ENCODE measurements at places on chromosomes 3 and 15.

- DNase-seq = peak; percentile 6
Observed at GRCh38 chr3:196872316-196872715, 4.6 kb downstream of the SENP5 start.

GRCh38 chr15:57951328-57951932 lies 114.1 kb downstream of the ALDH1A2 start:
- no peak for DNase-seq

GRCh38 chr3:104907507-104907906 lies 459.2 kb upstream of the ALCAM start:
- peak; percentile 82 for DNase-seq

DNA sequence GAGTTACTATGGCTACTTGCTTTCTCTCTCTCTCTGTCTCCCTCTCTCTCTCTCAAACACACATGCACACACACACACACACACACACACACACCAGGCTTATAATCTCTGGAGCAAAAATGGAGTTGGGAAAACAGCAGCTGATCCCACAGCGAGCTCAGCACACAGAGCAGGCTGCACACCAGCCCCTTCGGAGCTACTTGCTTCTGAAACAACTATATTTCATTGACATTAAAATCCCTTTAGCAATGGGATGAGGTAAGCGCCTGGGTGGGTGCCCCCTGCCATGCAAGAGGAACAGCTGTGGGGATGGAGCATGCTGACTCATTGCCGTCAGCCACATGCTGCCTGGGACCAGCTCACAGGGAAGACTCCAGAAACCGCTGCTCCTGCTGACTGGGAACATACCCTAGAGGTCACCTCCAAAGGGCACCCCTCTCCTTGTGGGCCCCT lies 45.7 kb downstream of the B3GNT5 start:
- peak; percentile 95 for DNase-seq

DNA sequence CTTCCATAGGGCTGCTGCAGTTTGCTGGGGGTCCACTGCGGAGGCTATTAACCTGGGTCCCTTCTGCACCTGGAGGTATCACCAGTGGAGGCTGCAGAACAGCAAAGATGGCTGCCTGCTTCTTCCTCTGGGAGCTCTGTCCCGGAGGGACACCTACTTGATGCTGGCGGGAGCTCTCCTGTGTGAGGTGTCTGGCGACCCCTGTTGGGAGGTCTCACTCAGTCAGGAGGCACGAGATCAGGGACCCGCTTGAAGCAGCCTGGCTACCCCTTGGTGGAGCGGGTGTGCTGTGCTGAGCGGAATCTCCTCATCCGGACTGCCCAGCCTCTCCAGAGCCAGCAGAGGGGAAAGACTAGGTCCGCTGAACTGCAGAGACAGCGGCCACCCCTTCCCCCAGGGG lies 56.0 kb upstream of the CTXND1 start:
- DNase-seq = no peak

GRCh38 chr3:102374863-102375634 lies 59.8 kb upstream of the ZPLD1 start:
- DNase-seq = no peak

Measured in brain microvascular endothelial cell (primary cell).